Tibial nerve (tissue), 4 donors: ENCODE measurements at places on chromosomes 13 and 19. TPM values are rescaled to one million over a fixed set of nuclear protein-coding genes. Genes with fewer than 3 reads are reported as not detected.

DNA sequence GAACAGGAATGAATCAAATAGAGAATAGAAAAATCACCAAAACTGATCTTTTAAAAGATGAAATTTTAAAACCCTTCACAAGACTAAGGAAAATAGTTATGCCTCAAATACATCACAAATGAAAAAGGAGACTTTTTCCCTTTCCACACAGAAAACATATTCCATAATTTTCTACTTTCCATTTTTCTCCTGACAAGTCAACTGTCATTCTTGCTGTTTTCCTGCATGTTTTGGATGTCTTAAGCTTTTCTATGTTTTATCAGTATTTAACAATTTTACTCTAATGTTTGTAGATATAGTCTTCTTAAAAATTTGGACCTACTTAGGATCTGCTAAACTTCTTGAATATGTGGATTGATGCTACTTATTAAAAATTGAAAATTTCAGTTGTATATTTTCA lies 810.8 kb downstream of the OLFM4 start:
- H3K4me3 ChIP-seq: no peak overlapping the region
- H3K27ac ChIP-seq: no peak overlapping the region
- no peaks in the 10 kb centered on the region for H3K27me3 ChIP-seq
- H3K4me1 ChIP-seq: no peaks in the 10 kb centered on the region
- no peaks in the 10 kb centered on the region for H3K36me3 ChIP-seq

MIA gene
- 127 TPM for total RNA-seq

DNA sequence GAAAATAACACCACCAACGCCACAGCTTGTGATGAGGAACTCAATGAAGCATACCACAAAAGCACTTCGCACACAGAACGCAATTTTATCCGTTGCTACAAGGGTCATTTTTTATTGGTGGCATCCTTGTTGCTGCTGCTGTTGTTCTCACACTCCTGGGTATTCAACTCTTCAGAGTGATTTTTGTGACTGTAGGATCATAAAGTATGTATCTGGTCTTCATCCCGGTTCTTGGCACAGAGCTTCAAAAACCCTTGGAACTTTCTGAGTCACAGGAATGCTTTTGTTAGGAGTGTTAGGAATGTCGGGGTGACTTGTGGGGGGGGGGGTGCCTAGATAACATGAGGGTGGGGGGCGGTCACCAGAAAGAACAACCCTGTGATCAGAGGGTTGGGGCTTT lies 108.4 kb downstream of the ZNF557 start:
- no peak for DNase-seq
- no peaks in the 10 kb centered on the region for H3K27me3 ChIP-seq
- no peak overlapping the region for H3K27ac ChIP-seq

DNA sequence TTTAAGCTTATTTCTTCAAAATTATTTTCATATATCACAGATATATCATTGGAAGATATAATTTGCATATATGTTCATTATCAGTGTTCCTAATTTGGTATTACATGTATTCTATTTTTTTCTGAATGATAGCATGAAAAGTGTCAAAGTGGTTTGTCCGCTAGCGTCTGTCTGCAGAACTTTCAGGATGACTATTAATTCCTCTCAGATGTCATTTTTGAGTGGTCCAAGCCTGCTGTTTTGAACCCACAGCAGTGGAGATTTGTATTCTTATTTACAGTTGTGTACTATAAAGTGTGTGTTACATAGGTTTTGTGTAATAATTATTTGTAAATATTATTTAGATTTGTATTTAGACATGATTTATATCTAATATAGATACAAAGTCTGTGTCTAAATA lies 8.5 kb downstream of the UTP14C start:
- no peaks in the 10 kb centered on the region for H3K4me1 ChIP-seq
- no peak overlapping the region for H3K4me3 ChIP-seq
- H3K36me3 ChIP-seq: no peaks in the 10 kb centered on the region
- no peak overlapping the region for H3K27ac ChIP-seq

PSG6 gene
- not detected for total RNA-seq
